Retinal pigment epithelial cell (primary cell): ENCODE measurements at places on chromosomes 2 and 18.
A peak's percentile ranks its signal among the peaks of the same experiment; 100 is the strongest.

DNA sequence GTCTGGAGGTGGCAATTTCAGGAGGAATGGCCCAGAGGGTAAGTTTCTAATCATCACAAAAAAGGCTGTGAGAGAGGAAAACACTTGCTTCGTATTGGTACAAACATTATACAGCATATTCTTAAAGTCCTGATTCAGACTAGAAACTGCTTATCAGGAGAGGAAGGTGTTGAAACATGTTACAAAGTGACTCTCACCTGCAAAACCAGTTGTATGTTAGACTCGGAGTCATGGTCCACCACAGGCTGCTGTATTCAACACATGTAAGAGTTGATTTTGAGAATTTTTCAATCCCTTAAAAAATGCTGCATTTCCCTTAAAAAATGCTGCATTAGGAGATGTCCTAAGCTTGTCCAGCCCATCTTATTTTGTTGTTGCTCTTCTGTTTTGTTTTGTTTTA is 61.5 kb downstream of the MBP start:
- no peak for DNase-seq

- DNase-seq = no peak
Observed at GRCh38 chr18:36522509-36522908, 225.0 kb downstream of the FHOD3 start.

DNA sequence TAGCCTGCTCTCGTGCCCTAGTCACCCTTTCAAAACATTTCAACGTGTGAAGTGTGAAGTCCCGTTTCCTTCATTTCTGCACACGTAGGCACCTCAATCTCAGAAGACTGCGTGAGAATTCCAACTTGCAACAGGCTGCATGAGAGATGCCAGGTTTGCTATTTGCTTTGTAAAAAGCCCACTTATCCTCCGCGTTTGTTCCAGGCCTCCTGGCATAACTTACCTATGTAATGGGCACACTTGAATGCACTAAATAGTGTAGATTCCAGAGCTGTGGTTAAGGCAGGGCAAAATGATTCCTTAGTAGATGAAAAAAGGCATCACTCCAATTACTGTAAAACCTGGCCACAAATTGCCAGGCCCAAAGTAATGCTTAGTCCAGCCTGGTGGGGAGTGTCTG is 179.6 kb downstream of the INO80D start:
- DNase-seq = no peak

GRCh38 chr2:184598002-184598315 is 370 bp upstream of the ZNF804A start:
- DNase-seq = no peak

DNA sequence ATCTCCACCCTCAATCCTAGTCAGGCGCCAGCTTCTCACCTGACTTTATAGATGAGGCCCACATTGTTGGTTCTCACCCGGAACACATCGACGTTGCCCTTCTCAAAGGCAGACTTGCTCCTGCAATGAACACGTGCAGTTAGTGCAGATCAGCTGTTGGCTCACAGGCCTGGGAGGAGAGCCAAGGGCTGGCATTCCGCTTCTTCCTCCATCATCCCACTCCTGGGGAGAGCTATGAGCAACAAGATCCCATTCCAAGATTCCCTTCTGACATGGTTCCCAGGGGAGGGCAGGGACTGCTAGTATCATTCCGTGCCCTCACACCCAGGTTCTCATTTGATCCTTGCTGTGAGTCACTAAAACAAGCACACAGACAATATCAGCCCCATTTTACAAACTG is 15.1 kb downstream of the LOXHD1 start:
- DNase-seq = no peak

- DNase-seq = no peak
Observed at GRCh38 chr2:190177249-190178040, 114.9 kb upstream of the MSTN start.

DNA sequence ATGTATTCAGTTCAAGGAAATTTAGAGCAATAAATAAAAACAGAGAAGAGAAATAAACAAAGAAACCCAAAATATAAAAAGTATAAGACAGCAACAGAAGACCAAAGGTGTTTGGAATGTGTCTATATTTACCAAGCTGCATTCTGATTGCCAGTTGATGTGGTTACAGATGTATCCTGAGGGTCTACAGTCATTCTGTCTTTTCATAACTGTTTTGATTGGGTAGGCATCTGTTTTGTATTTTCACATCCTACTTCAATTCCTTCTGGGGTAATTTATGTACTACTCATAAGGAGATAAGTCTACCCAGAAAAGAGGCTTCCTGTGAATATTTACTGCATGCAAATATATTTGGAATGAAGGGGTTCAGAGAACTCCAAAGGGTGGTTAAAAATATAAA is 596.8 kb upstream of the GCFC2 start:
- DNase-seq = no peak

GRCh38 chr18:76697441-76697901 is 124.9 kb upstream of the ZNF236 start:
- DNase-seq = no peak

DNA sequence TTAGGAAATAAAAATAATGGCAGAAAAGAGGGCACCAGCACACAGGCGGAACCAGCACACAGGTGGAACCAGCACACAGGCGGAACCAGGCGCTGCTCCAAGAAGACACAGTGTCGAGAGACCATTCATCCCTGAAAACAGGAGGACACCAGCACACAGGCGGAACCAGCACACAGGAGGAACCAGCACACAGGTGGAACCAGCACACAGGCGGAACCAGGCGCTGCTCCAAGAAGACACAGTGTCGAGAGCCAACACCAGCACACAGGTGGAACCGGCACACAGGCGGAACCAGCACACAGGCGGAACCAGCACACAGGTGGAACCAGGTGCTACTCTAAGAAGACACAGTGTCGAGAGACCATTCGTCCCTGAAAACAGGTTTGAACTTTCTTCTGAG is 115.5 kb upstream of the TMEM18 start:
- no peak for DNase-seq

GRCh38 chr2:241193271-241193670 is 4.8 kb downstream of the ANO7 start:
- no peak for DNase-seq

- no peak for DNase-seq
Observed at GRCh38 chr2:179669196-179669595, 192.2 kb downstream of the ZNF385B start.

- no peak for DNase-seq
Observed at GRCh38 chr2:11708106-11708505, 38.1 kb upstream of the NTSR2 start.

DNA sequence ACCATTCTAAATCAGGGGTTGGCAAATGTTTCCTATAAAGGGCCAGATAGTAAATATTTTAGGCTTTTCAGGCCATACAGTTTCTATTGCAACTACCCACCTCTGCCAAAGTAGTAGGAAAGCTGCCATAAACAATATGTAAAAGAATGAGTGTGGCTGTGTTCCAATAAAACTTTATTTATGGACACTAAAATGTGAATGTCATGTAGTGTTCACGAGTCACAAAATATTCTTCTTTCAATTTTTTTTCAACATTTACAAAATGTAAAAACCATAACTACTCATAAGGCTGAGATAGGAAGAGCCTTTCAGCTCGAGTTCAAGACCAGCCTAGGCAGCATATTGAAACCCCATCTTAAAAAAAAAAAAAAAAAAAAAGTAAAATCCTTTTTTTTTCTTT is 13.4 kb downstream of the KCNG3 start:
- no peak for DNase-seq

- no peak for DNase-seq
Observed at GRCh38 chr2:211545582-211545981, 989.2 kb downstream of the CPS1 start.

DNA sequence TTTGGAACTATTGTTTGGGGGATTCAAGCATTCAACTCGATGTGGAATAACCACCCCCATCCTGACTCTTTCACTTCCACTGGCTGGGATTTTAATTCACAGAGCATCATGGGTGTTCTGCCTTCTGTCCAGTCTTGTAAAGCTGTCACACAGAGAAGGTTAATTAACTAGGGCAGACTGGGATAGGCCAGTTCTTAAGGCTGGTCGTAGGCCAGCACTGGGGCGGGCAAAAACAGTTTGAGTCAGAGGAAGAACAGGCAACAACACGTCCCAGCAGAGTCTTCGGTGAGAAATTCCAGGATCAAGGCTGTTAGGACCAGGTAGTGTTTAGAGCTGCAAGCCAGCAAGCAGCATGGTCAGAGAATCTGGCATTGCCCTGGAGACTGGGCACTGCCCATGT is 4.0 kb upstream of the RNF152 start:
- DNase-seq = peak; percentile 34

GRCh38 chr2:173075781-173076580 is at the start of gene MAP3K20:
MAP3K20 (plus strand) TSS chr2:173075846; CDS start chr2:173091032, 15,186 bp downstream.
- DNase-seq = no peak

GRCh38 chr2:64525317-64525613 is 1.1 kb downstream of the AFTPH start:
- DNase-seq = no peak

- no peak for DNase-seq
Observed at GRCh38 chr2:150981826-150982225, 279.8 kb downstream of the RBM43 start.

DNA sequence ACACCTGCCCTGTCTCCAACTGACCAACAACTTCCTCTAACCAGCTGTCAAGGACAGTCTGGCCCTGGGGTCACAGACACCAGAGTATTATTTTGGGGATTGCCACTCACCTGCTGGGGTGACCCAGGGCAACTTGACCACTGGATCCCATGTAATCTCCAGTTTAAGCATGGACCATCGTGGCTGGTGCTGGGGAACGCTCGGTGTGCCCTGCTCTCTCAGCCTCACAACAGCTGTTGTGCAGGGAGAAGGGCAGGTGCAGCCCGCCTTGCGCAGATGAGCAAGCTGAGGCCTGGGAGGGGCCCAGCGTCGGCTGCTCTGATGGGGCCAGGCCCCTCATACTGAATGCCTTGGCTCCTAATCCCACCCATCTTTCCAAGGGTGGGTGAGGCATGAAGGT is 21.0 kb upstream of the INHBB start:
- DNase-seq = no peak

DNA sequence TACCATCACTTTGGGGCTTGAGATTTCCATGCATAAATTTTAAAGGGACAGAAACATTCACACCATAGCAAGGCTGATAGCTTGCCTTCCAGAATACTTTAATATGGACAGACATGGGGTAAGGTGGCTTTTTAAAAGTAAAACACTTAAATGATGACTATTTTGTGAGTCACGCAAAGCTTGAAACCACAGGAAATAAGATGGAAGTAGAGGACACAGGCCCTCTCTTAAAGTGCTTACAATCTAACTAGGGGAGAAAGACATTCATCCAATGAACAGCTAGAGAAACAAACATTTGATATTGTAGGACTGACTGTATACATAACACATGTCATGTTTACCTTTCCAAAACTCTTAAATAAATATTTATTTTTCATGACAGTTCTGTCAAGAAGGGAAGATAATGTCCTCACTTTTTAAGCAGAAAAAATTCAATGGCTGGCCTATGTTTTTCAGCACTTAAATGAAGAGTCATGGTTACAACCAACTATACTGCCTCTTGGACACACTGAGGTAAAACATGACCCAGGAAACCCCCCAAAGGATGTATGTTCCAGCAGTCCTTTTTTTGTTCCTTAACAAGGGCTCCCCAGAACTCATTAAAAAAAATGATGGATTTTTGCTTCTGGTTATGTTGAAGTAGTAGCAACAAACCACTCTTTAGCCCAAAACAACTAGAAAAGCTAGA is 120.0 kb upstream of the RBMS1 start:
- no peak for DNase-seq
